Activated CD4-positive, alpha-beta T cell treated with anti-CD3 and anti-CD28 coated beads for 1 hour (primary cell): ENCODE measurements at places on chromosomes 1 and 21.

DNA sequence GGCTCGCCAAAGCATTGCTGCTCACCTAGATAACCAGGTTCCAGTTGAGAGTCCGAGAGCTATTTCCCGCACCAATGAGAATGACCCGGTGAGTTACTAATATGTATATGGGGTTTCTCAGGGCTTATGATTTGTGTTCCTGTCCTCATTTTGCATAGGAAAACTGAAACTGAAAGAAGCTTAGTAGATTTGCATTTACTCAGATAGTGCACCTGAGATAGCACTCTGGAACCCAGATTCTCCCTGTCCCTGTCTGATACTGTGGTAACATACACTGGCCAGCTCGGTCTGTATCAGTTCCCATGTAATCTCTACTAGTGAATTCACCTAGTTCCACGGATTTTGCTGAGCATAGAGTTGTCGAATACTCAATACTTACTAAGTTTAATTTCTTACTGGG lies 28.1 kb downstream of the DAP3 start:
- no peak for DNase-seq

- DNase-seq: no peak
These were observed 78.2 kb downstream of the DNTTIP2 start for GRCh38 chr1:93800856-93801255.

GRCh38 chr1:200128944-200129879 lies 101.7 kb downstream of the NR5A2 start:
- no peak for DNase-seq

- no peak for DNase-seq
These were observed 88.7 kb downstream of the C1orf94 start for GRCh38 chr1:34265396-34265795.

- DNase-seq: no peak
These were observed 168.3 kb downstream of the TM2D1 start for GRCh38 chr1:61556631-61557030.

DNA sequence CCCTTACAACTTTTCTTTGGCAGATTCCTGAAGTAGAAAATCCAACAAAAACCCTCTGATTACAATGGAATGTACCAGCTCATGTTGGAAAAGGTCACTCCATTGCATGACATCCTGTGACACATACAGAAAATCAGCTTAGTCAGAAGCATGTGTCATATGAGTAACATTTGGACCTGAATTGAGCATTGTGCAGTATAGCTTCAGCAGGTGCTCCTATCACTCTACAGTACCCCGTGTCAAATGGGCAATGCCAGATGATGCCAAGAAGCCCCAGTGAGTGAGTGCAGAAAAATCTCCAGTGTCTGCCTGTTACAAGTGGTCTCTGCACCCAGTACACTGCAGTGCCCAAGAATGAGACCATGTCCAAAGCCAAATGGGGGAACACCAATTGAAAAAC lies 129.7 kb upstream of the RUNX1 start:
- no peak for DNase-seq

- no peak for DNase-seq
These were observed 10.5 kb downstream of the MIIP start for GRCh38 chr1:12029720-12030339.

- DNase-seq: no peak
These were observed 16.1 kb downstream of the LAMC1 start for GRCh38 chr1:183039330-183039729.

DNA sequence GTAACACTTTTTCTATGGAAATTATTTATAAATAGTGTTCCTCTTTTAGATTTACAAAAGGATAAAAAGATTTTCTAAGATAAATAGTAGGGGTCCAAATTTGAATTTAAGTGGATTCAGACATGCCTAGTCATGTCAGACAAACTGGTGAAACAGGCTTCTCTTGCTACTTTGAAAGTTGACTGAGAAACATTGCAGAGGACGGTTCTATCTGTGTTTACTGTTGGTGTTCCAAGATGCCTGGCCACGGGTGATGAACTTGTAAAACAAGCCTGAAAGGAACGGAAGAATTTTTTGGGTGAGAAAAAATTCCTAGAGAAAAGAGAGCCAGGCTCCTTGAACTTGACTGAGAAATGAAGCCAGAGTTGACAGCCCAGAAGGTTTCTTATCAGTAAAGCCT lies 2.2 kb downstream of the KRTAP19-1 start:
- DNase-seq: no peak

- DNase-seq: no peak
These were observed 65.4 kb downstream of the ABCA4 start for GRCh38 chr1:94055459-94056122.

DNA sequence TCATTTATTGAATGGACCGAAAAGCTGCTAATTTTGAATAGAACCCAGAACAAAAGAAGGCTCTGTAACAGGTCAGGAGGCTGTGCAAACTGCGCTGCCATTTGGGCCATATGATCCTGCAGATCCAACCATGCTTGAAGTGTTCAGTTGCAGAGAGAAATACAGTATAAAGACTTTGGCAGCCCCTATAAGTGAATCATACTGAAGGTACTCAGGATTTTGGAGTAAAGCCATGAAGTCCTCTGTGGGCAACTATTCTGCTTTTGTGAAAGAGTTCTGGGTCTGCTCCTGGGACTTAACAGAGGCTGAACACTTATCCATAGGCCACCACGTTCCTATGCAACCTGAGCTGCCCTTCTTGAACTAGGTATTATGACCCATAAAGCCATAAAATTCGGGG lies 1613.6 kb upstream of the PRMT6 start:
- DNase-seq: no peak

GRCh38 chr1:230401763-230402294 lies 24.3 kb downstream of the PGBD5 start:
- DNase-seq: no peak
